ENCODE measurements at places on chromosomes 1 and 21.

DNA sequence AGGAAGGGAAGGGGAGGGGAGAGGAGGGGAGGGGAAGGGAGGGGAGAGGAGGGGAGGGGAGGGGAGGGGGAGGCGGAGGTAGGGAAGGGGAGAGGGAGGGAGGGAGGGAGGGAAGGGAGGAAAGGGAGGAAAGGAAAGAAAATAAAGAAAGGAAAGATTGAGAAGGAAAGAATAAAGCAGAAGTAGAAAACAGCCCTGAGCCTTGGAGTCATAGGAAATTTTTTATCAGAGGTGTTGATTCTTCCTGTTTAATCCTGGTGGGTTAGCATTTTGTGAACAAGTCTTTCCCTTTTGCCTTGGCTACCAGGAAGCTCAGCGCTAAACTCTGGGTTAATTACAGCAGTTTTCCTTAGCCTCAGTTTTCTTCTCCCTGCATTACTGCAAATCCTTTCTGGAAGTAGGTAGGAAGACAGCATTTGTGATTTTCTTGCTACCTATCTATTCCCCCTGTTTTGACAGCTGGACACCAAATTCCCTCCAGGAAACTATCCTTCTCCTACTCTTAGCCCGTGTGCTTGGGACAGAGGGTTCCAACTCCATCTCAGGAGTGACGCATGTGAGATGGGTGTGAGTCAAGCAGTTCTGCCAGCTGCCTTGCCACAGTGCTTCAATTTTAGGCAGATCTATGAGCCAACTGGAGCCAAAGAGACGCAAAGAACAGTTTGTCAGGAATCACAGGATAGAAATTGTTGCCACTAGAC lies 26.9 kb downstream of the TOMM20 start:
- no peak for DNase-seq

DNA sequence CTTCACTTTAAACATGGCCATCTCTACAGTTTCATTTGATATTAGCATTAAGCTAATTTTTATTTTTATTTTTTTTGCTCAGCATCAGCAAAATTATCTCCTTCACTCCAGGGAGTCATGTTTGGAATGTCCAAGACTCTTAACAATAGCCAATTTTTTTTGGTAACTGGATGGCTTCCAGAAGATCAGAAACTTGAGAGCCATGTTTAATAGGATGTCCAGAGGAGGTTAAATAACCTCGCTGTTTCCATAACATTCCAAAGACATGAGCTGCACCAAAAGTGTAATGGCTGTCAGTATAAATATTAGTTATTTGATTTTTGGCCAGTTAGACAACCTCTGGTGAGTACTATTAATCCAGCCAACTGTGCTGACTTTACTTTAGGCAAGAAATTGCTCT lies 80.7 kb downstream of the DNTTIP2 start:
- DNase-seq: no peak

GRCh38 chr1:46053734-46054133 lies 78.7 kb downstream of the PIK3R3 start:
- DNase-seq: no peak

DNA sequence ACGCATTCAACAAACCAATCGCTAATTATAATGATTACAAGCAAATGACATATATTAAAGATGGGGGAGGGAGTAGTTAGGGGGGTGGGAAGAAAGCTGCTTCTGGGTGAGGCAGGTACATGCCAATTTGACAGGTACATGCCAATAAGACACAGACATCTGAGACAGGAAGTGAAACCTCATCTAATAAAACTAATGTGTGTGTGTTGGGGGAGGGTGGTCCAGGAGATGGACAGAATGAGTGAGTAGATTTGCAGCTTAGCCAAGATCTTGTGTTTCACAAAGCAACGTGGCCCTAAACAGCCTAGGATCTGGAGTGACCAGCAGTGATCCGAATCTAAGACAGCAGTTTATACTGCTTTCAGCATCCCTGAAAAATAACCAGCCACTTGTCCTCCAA lies 10.8 kb downstream of the CFAP45 start:
- no peak for DNase-seq

DNA sequence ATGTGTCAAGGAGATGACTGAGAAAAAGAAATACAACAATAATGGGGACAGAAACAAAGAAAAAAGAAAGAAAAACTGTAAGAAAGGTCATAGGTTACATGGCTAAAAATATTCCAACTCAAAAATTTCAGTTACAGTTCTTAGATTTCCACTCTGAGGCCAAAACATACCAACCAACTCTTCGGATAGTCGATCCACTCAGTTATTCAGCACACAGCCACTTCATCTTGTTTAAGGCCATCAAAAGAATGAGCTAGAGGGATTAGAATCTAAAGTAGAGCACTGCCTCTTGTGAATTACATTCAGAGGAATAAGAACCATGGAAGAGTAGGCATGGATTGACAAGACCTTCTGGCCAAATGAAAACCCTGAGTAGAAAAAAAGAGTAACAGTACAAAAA lies 277.0 kb downstream of the MRPL39 start:
- no peak for DNase-seq
